ENCODE measurements at places on chromosomes 3 and 15. TPM values are rescaled to one million over a fixed set of nuclear protein-coding genes. Genes with fewer than 3 reads are reported as not detected.

- H3K27me3 ChIP-seq: no peaks in the 10 kb centered on the region
- H3K4me3 ChIP-seq: peak overlapping the region; percentile 76
- peak overlapping the region; percentile 86 for H3K27ac ChIP-seq
- H3K36me3 ChIP-seq: no peaks in the 10 kb centered on the region
These were observed 1.3 kb downstream of the GMPS start for GRCh38 chr3:155871746-155872158.

DNA sequence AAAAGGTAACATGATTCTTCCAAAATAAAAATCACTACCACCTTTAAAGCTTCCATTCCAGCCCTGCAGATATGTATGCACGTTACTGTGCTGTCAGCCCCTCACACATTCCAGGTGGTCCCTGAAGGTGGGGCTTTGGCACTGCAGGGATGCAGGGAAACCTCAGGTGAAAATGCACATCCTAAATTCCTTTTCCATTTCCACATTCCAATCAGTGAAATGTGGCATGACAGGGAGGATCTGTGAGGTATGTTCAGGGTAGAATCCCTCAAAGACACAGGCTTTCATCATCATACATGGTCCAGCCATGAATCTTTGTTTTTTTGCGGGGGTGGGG lies 45.3 kb downstream of the CCR4 start:
- H3K27me3 ChIP-seq: no peaks in the 10 kb centered on the region
- H3K36me3 ChIP-seq: no peaks in the 10 kb centered on the region

DNA sequence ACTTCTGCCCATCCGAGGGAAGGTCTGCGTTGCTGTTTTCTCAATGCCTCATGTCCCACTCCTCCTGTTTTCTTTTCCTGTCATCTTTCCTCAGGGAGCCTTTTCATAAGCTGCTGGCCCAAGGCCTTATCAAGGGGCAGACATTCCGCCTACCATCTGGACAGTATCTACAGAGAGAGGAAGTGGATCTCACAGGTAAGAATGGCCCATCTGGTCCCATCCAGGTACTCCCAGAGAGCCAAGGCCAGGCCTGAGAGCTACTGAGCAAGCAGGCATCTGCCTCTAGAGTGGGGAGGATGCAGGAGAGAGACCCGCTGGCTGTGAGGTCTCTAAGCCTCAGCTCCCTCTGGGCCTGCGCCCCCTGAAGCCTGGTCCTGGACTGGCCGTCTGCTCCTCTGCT lies 81.5 kb upstream of the LIMD1 start:
- no peak for DNase-seq
- H3K4me3 ChIP-seq: no peak overlapping the region
- no peaks in the 10 kb centered on the region for H3K4me1 ChIP-seq
- no peaks in the 10 kb centered on the region for H3K27me3 ChIP-seq
- H3K36me3 ChIP-seq: no peaks in the 10 kb centered on the region
- no peak overlapping the region for H3K27ac ChIP-seq

DNA sequence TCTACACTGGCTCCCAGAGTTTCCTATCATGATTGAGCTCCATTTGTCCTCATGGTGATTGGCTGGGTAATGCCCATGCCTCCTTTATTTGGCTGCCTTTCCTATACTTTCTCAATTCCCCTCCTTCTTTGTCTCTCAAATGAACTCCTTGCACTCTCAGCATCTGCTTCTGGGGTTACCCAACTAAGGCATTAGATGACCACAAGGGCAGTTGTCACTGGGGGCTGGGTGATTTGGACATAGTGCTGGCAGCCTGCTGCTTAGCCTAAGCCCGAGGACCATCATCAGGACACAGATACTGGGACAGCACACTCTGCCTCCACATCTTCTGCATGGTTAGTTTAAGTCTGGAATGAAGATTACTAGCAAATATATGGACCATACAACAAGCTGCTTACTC lies 49.2 kb upstream of the LRRFIP2 start:
- H3K27me3 ChIP-seq: no peaks in the 10 kb centered on the region
- no peaks in the 10 kb centered on the region for H3K36me3 ChIP-seq
- H3K27ac ChIP-seq: no peak overlapping the region
- no peak for DNase-seq
- no peak overlapping the region for H3K4me3 ChIP-seq

GRCh38 chr3:127888564-127889107 lies 26.4 kb upstream of the KBTBD12 start:
- H3K36me3 ChIP-seq: no peaks in the 10 kb centered on the region
- H3K4me3 ChIP-seq: no peak overlapping the region
- DNase-seq: no peak
- H3K27me3 ChIP-seq: 0 out of 2 replicates have a peak, but pooled peaks cover 7% of the 10 kb centered on the region
- no peak overlapping the region for H3K27ac ChIP-seq
- no peaks in the 10 kb centered on the region for H3K4me1 ChIP-seq

DNA sequence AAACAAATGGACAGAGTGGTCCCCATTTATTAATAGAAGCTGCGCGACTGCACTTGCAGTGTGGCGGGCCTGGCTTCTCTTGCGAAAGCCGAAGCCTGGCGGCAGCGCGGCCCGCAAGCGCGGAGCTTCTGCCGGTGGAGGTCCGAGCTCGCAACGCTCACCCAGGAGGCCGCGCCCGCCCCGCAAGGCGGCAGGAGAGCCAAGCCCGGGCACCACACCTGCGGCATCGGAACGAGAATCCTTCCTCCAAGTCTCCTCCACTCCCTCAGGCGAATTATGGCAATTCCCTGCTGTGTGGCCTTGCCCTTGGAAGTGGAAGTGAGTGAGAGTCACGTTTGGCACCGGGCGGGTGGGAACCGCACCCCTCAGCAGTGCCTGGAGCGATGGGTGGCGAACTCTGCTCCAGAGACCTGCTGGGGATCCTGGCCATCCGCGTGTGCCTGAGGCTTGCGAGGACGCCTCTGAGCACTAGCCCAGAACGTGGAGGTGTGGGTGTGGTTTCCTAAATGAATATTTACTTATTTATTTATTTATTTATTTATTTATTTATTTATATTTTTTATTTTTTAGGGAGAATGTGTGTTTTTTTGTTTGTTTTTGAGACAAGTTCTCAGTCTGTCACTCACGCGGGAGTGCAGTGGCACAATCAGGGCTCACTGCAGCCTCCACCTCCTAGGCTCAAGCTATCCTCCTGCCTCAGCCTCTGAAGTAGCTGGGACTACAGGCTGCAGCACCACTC lies 133.7 kb upstream of the UBE2E1 start:
- peaks cover 45% of the 10 kb centered on the region for H3K4me1 ChIP-seq
- H3K27ac ChIP-seq: peak overlapping the region; percentile 96
- H3K27me3 ChIP-seq: no peaks in the 10 kb centered on the region
- H3K4me3 ChIP-seq: peak overlapping the region; percentile 36
- no peaks in the 10 kb centered on the region for H3K36me3 ChIP-seq

DNA sequence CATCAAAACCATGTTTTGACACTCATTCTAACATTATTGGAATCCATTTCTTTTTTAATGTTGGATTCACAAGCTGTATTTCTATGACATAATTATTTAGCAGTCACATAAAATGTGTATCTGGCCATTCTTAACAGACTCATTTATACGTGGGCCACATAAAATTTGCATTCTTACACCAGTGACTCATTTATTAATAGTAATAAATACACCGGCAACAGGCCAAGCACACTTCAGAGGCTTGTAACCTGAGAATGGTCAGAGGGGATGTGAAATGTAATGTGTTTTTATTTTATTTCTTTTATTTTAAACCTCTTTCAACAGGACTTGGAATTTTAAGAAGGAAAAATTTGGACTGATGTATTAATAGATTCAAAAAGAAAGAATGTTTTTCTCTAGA lies 384.9 kb upstream of the RARB start:
- no peak for DNase-seq
- H3K27ac ChIP-seq: no peak overlapping the region
- H3K4me3 ChIP-seq: no peak overlapping the region
- no peaks in the 10 kb centered on the region for H3K4me1 ChIP-seq

- no peaks in the 10 kb centered on the region for H3K36me3 ChIP-seq
- H3K27ac ChIP-seq: no peak overlapping the region
- H3K4me1 ChIP-seq: no peaks in the 10 kb centered on the region
- DNase-seq: no peak
These were observed 8.6 kb downstream of the PODXL2 start for GRCh38 chr3:127637546-127637945.

- no peaks in the 10 kb centered on the region for H3K4me1 ChIP-seq
- no peaks in the 10 kb centered on the region for H3K36me3 ChIP-seq
- DNase-seq: no peak
- no peak overlapping the region for H3K4me3 ChIP-seq
- no peak overlapping the region for H3K27ac ChIP-seq
These were observed 183.7 kb upstream of the LMCD1 start for GRCh38 chr3:8317661-8318649.

- H3K4me1 ChIP-seq: no peaks in the 10 kb centered on the region
- no peaks in the 10 kb centered on the region for H3K36me3 ChIP-seq
- H3K4me3 ChIP-seq: no peak overlapping the region
- no peak overlapping the region for H3K27ac ChIP-seq
- no peak for DNase-seq
These were observed 55.0 kb upstream of the EPHB3 start for GRCh38 chr3:184506561-184506991.

- H3K36me3 ChIP-seq: no peaks in the 10 kb centered on the region
- no peak overlapping the region for H3K27ac ChIP-seq
- no peaks in the 10 kb centered on the region for H3K4me1 ChIP-seq
- no peaks in the 10 kb centered on the region for H3K27me3 ChIP-seq
These were observed 270.4 kb upstream of the MDFIC2 start for GRCh38 chr3:70582803-70583202.

CA12 gene
- 0.74 TPM for total RNA-seq

ALDH1L1 gene
- total RNA-seq: 0.36 TPM
